Type B pancreatic cell (in vitro differentiated cells): ENCODE measurements at places on chromosomes 7 and 10.

DNA sequence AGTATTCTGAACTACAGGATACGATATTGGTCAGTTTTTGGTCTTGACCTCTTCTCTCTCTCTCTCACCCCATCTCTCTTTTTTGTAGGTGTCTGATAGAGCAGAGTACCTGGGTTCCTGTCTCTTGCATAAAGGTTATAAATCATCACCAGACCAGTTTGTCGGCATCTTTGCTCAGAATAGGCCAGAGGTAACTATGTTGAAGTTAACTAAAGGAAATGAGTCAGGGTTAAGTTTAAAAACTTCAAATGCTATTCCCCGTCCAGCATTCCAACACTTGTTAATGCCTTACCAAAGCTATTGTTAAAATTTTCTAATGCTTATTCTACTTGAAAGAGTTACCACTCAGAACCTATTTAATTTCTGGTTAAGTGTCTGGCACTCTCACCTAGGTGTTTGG is 30.7 kb downstream of the ACSL5 start:
- no peak for DNase-seq

DNA sequence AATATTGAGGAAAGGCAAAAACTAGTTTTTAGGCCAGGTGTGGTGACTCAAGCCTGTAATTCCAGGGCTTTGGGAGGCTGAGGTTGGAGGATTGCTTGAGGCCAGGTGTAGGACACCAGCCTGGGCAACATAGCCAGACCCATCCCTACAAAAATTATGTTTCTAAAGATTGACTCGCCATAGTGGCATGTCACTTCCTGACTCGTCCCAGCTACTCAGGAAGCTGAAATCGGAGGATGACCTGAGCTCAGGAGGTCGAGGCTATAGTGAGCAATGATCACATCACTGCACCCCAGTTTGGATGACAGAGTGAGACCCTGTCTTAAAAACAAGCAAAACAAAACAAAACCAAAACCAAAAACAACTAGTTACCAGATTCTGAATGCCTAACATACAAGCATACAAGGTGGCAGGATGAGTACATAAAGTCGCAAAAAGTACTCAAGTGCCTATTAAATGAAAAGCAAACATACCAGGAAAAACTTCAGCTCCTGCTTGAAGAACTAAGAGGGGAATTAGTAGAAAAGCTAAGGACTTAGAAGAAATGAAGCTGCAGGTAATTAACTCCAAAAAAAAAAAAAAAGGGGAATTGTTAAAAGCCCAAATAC is 14.1 kb downstream of the ZNF398 start:
- DNase-seq = no peak

DNA sequence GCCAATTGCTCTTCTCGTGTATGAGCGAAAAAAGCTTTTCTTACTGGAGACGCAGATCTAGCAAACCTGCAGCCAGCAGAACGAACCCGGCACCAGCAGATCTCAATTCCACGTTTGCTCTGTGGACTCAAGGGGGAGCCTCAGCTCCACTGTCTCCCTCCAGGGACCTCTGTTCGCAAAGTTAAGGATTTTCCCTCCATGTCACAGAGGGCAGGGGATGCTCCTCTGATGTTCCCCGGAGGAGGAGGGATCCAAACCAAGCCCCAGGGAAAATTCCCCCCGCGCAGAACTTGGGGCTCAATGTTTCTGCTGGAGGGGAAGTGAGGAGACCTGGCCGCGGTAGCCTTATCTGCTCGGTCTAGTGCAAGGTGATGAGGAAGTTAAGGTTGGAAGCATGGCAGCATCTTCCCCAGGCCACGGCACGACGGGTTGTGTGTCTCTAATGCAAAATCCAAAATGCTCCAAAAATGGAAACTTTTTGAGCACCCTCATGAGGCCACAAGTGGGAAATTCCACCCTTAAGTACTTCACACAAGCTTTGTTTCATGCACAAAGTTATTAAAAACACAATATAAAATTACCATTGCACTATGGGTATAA is 9.0 kb downstream of the IQCE start:
- no peak for DNase-seq

DNA sequence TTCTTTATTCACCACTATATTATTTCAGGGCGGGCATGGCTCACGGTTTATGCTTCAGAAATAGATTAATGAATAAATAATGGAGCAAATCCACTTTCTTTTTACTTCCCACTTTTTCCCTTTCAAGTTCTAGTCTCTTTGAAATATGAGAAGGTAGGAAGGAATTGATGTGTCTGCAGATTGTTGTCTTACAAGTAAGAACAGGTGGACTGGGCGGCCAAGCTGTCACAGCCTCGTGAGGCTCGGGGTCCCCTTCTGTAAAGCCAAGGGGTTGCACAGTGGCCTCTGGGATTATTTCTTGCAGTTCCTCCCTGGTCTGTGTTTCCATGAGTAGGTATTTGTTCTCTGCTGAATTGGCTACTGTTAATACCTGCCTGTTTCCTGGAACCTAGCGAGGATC is 11.2 kb downstream of the VWA2 start:
- no peak for DNase-seq

- DNase-seq = no peak
Observed at GRCh38 chr7:91942312-91942711, 1.6 kb downstream of the AKAP9 start.

DNA sequence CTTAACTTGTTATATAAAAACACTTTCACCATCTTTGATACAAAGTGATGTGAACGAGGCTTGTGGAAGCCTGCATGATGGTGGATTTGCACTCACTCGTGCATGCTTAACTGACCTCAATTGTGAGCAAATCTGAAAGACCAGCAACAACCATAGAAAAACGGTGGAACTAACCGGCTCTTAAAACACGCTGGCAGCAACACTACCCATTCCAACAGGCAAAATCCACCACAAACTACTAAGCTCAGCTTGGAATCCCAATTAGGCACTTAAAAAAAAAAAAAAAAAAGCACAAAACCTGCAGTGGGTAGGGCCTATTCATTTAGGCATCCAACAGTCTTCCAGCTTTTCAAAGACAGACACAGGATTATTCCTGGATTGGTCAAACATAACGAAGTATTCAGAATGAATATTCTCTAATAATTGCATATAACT is 1.8 kb downstream of the GDI2 start:
- DNase-seq = peak; percentile 10

DNA sequence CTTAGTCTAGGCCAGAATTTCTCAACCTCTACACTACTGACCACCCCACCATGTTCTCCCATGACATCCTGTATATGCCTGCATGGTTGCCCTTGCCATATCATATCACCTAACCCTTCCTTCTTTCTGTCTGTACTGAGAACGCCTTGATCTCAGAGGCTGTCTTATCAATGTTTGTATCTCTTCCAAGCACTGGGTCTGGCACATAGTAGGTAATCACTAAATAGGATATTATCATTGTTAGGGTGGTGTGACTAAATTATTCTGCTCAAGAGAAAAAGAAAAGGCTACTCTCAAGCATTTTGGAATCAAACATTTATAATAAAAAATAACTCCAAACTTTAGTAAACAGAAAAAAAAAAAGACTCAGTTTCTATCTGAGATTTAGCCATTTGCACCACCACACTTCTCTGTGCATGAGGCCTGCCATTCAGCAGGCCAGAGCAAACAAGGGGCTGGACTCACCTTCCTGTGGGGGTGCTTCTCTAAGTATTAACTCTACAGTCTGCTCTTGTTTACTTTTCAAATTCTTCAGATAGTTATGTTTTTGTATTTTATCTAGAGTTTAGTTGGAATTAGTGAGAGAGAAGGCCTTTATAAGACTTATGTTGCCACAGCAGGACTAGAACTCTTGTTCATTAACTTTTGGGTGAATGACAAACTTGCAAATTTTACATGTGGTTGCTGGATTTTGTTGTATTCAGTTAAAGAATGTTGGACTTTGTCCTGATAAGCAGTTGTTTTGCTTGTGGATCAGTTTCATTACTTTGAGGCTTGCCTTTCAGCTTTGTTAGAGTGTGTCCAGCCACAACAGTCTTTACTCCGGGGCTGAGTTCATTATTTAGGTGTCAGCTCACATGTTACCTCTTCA is 5.4 kb downstream of the AGBL3 start:
- DNase-seq = no peak

DNA sequence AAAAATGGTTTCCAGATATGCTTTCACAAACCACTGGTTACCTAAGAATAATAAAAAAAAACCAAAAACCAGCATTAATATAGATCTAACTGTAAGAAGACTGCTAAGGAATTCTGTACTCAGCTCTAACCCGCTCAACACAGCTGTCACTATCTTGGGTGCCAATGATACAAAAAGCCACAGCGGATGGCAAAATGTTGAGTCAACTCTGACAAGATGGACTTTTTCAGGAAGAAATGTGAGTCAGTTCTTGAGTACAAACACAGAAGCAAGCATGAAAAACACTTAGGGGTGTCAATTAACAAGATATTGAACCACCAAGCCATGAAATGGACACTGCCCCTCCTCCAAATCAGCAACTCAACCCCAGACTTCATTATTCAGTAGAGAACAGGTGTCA is 55.0 kb downstream of the CTTNBP2 start:
- DNase-seq = no peak

- DNase-seq = no peak
Observed at GRCh38 chr10:14377591-14378175, 47.0 kb upstream of the FRMD4A start.

DNA sequence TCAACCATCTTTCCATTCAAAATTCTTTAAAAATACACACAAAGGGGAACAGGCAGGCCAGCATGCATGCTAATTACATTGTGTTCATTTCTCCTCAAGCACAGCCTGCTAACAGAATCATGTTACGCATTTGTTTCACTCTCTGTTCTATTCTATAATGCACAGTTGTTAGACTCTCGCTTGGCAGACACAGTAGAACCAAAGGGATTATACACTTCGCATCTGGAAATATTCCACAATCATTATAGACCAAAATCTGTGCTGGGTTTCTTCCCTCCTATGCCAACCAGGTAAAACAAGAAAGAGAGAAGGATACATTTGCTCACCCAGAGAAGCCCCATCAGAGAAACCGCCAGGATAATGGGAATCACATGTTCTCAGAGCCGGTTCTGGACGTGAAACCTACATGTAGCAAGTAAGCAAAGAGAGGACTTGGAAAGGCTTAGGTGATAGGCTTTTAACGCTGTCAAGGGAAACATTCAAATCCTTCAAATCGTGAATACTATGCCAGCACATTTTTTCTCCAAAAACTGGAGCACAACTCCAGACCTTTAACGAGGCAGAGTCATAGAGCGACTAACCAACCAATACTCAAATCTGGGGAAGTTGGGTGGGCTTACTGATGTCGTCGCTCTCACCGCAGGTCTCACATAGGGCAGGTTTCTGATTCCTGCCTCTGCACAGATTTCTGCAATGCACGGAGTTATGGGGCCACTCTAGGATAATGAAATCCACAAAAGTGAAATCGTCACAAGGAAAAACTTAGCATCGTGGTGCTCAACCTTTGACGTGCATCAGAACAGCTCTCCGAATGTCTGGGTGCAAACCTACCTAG is 380.5 kb upstream of the AUTS2 start:
- no peak for DNase-seq

- DNase-seq = no peak
Observed at GRCh38 chr10:93315246-93315645, 166.9 kb downstream of the MYOF start.
